ENCODE measurements at places on chromosomes 12 and 14.

DNA sequence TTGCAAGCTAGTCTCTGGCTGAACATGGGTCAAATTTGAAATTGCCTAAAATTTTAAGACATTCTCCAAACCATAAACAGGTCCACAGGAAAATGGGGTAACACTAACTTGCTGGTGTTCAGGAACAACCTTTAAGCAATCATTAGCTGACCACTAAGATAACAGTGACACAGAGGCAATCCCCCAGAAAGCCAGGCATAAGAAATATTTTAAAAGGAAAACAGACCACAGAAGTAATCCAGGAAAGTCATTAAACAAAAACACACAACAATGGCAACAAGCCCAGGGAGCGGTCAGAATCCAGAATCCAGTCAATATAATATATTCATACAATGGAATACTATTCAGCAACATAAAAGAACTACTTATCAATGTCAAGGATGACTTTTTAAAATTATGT lies 59.1 kb downstream of the LRP6 start:
- no peak for DNase-seq

DNA sequence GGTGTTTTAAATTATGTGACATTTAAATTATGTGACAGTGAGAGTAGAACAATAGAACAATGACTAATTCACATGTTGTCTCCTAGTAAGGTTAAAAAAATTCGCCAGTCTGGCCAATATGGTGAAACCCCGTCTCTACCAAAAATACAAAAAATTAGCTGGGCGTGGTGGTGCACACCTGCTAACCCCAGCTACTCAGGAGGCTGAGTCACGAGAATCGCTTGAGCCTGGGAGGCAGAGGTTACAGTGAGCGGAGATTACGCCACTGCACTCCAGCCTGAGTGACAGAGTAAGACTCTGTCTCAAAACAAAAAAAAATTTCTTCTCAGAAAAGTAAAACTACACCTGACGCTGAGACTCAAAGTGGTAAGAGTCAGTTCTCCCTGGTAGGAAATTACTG lies 2.7 kb downstream of the CS start:
- DNase-seq: no peak

- no peak for DNase-seq
Observed at GRCh38 chr12:56987011-56987410, 19.3 kb downstream of the ZBTB39 start.

- DNase-seq: no peak
Observed at GRCh38 chr12:10364815-10365622, 24.8 kb downstream of the KLRK1 start.

GRCh38 chr12:30725739-30726138 lies 29.0 kb downstream of the CAPRIN2 start:
- no peak for DNase-seq
